H1 (cell line): ENCODE measurements at places on chromosomes 5 and 9. TPM values are rescaled to one million over a fixed set of nuclear protein-coding genes. Genes with fewer than 3 reads are reported as not detected.

Gene ROR2
- total RNA-seq: 4.0 and 4.3 TPM in 2 replicates

Gene ANKRD31
- 0.06 and 0.27 TPM in 2 replicates for total RNA-seq

Gene OR1L8
- total RNA-seq: not detected in 2 replicates

GRCh38 chr9:68603371-68603770 is 62.7 kb upstream of the TMEM252 start:
- H3K27me3 ChIP-seq: no peaks in the 10 kb centered on the region
- no peak for DNase-seq

DNA sequence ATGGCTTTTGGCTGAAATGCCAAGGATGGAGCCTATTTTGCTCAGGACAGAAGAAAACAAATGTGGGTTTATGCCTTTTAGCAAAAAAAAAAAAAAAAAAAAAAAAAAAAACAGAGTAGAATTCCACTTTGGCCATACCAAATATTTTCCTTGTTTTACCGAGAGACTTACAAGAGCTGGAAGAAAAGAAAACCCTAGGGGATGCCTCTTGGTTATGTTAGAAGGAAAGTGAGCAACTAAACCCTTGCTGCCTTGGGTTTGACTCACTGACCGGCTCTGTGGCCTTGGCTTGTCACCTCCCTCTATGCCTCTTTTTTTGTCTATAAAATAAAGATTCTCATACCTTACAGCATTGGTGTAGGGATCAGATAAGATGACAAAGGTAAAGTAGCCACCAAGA is 69.6 kb upstream of the ABCA1 start:
- no peak overlapping the region for H3K4me3 ChIP-seq
- no peak overlapping the region for H3K27ac ChIP-seq
- peaks cover 17% of the 10 kb centered on the region for H3K4me1 ChIP-seq
- H3K36me3 ChIP-seq: no peaks in the 10 kb centered on the region
- DNase-seq: no peak

- peaks cover 6% of the 10 kb centered on the region; the same call in 1 of the 2 replicates for H3K4me1 ChIP-seq
- H3K4me3 ChIP-seq: no peak overlapping the region
- H3K36me3 ChIP-seq: no peaks in the 10 kb centered on the region
Observed at GRCh38 chr9:121453232-121453892, 46.3 kb downstream of the GGTA1 start.

DNA sequence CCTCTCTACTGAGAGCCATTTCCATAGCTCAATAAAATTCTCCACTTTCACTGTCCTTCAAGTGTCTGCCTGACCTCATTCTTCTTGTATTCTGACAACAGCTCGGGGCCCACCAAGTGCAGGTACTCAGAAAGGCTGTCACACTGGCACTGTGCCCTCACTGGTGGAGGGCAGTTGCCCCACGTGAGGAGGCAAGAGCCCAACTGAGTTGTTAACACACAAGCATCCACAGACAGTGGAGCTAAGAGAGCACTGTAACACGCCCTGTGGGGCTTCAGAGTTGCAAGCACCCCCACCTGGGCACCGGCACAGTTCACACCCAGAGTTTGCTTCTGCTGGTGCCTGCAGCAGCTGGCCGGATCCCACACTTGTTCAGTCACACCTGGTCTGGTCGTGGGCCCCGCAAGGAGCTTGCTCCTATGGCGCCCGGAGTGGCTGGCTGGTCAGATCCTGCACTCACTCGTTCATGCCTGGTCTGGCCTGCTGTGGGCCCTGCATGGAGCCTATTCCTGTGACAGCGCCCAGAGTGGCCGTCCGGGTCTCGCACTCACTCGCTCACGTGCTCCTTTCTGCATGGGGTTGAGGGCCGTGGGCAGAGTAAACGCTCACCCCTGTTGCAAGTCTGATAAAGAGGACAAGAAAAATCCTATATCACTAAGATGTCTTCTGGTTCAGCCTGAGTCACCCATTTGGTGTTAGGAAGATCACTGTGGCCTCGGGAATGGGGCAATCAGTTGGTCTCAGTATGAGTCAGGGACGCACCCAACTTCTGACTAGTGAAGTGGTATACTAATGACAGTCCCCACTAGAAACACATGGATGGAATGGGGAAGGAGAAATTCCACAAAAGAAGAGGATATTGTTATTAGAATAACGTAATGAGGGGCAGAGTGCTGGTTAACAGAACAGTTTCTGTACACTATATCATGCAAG is 87.0 kb upstream of the CCNH start:
- no peak overlapping the region for H3K27ac ChIP-seq
- no peak overlapping the region for H3K4me3 ChIP-seq
- no peaks in the 10 kb centered on the region for H3K36me3 ChIP-seq
- no peak for DNase-seq
- H3K4me1 ChIP-seq: no peaks in the 10 kb centered on the region
- no peaks in the 10 kb centered on the region for H3K27me3 ChIP-seq
